ENCODE measurements at places on chromosomes 7 and 10. TPM values are rescaled to one million over a fixed set of nuclear protein-coding genes. Genes with fewer than 3 reads are reported as not detected.

DNA sequence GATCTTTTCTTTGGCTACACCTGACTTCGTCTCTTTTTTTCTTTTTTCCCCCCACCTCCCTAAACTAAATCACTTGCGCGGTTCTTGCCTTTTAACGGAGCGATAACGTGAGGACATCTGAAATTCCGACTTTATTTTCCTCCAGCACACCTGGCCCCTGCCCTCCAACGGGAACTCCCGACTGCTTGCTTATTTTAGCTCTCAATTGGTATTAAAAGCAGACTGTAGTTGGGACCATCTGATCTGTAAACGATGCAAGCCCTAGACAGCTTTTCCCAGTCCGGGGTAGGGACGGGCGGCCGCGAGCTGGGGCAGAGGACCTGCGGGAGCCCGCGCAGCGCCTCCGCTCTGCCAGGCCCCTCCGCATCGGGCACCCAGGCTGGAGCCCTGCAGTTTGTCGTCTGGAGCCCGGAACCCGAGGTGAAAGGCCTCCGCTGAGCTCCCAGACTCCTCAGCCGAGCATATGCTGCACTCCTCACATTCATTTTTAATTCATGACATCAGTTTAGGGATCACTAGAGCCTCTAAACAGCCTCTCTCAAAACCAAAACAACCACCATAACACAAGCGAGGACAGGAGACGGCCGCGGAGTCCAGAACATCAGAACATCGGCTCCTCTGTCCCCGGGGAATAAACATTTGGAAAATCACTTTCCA, 10.0 kb upstream of the EMX2 start:
- DNase-seq = no peak

DNA sequence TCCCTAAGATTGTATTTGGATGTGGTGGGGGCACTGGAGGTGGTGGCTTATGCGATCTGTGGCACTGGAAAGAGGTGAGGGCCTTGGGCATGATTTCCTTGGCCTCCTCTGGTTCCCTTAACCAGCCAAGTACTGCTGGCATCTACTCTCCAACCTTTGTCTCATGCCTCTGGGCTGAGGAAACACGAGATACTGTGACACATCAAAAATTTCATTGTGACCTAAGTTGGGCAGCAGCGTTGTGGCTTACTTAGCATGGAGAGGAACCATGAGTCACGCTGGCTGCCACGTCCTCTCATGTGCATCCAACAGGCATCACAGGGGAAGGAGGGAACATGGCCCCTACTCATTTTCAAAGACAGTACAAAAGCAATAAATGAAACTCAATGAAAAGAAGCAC, 29.7 kb upstream of the GSDME start:
- DNase-seq = no peak

- no peak for DNase-seq
Observed at GRCh38 chr7:107939573-107940489, 48.8 kb downstream of the DLD start.

GRCh38 chr10:86162696-86163400, 203.7 kb downstream of the GRID1 start:
- no peak for DNase-seq

DNA sequence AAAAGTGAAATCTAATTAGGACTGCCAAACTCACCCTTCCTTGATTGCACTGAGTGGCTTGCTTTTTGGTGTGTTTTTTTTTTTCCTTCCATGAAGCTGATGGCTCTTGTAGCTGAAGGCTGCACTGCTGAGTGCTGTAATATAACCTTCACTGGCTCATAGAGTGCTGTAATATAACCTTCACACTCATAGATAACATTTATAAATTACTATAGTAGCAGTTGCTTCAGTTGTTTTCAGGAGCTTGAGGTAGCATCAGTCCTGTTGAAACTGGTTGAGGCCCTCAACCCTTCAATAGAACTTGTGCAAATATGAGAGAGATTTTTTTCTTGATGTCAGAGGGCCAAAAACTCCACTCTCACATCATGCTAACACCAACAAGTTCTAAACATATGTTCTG, 404.9 kb upstream of the MBL2 start:
- DNase-seq = no peak

DNA sequence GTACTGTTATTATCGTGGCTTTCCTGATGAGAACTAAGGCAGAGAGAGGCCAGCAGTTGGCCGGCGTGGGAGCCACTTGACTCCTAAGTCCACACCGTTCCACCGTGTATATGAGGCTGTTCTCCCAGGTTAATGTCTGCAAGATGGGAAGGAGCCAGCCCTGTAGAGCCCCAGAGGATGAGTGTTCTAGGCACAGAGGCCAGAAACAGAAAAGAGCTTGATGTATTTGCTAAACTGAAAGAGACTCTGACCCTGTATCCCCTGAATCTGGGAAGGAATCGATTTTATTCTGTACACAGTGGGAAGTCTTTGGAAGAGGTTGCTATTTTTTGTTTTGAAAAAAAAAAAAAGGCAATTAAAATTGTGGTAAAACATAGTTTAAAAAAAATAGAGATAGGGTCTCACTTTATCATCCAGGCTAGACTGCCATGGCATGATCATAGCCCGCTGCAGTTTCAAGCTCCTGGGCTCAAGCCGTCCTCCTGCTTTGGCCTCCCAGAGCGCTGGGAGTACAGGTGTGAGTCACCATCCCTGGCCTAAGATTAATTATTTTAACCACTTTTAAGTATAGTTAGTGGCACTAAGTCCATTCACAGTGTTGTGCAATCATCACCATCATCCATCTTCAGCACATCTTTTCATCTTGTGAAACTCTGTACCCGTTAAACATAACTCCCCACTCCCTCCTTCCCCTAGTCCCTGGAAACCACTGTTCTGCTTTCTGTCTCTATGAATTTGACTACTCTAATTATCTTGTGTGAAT, 348.8 kb downstream of the SDK1 start:
- no peak for DNase-seq

DNA sequence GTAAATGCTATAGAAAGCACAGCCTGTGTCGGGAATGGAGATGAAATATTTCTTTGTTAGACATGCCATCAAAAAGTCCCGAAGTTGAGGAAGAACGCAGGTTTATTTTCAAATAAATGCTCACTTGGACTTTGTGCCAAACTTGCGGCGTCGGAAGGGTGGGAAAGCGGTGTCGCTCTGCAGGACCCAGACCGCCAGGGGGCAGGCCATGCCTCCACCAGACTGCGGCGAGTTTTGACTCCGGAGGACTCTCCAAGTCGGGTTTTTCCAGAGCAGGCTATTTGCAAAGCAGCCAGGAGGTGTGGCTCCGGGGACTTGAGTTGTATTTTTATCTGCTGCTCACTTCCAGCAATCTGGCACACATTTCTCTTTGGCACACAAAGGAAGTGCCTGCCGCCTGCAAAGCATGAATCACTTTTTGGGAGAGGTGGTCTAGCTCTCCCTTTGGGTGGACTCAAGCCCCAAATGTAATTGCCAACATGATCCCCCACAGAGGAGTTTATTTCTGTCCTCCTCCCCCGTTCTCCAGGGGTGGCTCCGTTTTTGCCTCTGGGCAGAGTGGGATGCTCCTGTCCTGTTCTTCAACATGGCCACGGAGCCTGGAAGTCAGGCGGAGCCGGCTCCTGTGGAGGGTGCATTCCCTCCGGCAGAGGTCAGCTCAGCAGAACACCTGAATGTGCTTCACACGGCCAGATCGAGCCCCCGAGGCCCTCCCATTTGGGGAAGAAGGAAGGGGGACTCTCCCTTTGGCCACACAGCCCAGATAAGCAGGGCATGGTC, 82.3 kb upstream of the GPR26 start:
- no peak for DNase-seq

DNA sequence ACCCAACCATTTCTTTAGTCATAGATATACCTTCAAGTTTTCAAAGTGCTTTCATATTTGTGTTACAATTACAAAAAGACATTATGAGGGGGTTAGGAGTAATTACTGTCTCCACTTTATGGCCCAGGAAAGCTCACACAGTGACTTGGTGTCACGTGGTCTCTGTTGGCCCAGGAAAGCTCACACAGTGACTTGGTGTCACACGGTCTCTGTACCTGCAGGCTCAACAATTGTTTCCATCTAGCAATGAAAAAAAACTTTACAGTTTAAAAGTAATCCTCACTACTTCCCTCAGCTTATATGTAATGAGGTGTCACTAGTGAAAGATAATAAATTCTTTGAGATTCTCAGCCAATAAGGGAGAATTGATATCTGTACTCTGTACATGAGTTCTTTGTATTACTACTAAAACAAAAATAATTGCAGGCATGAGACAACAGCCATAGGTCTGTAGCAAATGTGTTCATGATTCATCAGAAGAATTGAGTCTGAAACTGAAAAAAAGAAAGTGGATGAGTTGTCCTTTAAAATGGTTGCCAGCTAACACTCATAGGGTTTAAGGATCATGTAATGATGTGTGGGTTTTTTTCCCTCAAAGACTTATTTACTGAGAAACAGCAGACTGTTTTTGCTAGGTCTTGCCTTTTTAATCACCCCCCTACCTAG, 10.9 kb downstream of the OGDH start:
- no peak for DNase-seq

DNA sequence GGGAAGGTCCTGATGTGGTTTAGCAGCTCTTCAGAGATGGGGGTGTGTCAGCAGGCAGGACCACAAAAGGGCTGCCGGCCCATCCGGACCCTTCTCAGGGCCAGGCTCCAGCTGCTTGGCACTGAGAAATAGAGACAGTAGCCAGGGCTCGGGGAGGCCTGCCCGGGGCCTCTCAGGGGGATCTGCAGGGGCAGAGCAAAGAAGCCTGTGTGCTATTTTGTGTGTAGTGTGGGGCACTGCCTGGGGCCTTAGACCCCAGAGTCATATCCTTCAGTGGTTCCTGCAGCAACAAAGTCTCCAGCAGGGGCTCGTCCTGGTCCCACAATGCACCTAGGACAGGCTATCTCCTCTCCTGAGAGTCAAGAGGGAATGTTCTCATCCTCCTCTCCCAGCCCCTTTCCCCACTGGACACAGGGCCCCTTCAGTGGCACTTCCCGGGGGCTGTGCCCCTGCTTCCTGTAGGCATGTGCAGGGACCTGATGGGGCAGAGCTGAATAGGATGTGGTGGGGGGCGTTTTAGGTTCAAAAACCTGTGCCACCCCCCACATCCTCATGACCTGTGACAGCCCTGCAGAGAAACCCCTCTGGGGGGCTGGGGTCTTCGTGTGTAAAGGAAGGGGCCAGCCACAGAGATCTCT, 159.5 kb upstream of the RHEB start:
- no peak for DNase-seq

GRCh38 chr10:36608866-36609265, 516.5 kb upstream of the ANKRD30A start:
- DNase-seq = no peak

DNA sequence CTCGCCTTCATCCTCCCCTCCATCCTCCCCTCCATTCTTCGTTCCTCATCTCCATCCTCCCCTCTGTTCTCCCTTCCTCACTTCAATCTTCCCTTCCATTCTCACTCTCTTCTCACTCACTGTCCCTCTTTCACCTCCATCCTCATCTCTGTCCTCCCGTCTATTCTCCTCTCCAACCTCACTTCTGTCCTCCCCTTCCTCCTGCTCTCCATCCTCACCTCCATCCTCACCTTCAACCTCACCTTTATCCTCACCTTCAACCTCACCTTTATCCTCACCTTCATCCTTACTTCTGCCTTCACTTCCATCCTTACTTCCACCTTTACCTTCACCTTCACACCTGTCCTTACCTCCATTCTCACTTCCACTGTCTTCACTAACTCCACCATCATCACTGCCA, 11.3 kb upstream of the RABGEF1 start:
- no peak for DNase-seq

DNA sequence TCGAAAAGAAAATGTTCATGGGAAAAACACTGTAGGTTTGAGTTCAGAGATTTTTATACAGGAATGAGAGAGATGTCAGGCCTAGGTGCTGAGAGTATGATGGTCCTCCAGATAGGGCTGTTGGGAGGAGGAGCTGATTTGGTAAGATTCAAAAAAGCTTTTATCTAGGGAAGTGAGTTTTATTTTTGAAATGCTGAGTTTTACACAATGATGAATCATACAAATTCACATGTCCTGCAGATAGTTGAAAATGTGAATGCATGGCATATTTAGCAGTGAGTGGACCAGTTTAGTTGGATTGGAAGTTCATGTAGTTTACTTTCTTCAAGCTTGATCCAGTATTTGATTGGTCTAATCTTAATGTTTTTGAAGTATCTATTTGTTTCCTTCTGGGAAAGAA, 154.8 kb downstream of the LRRC4 start:
- DNase-seq = no peak

DNA sequence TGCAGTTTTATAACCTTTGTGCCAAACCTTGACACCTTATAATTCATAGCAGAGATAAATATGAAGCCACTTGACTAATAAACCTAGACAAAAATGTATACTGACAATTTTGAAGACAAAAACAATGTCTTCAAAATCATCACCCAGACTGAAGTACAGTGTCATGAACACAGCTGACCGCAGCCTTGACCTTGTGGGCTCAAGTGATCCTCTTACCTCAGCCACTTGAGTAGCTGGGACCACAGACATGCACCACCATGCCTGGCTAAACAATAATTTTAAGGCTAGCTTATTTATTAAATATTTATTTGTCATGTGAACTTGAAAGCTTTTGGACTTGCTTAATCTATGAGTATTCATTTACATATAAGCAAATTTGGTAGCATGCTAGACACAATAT, 24.3 kb downstream of the IL6 start:
- no peak for DNase-seq

NPTX2 gene
- 0.18 TPM for total RNA-seq

NEUROG3 gene
- not detected for total RNA-seq

COL28A1 gene
- 0.10 TPM for total RNA-seq

CFAP70 gene
- 0.37 TPM for total RNA-seq

Data from activated T-cell treated with anti-CD3 and anti-CD28 coated beads, Interleukin-2, amount 50 U/mL, for 4 hours (primary cell).